Right forelimb (tissue), 1 donor: ENCODE measurements at places on chromosomes 4 and X.
A peak's percentile ranks its signal among the peaks of the same experiment; 100 is the strongest.

DNA sequence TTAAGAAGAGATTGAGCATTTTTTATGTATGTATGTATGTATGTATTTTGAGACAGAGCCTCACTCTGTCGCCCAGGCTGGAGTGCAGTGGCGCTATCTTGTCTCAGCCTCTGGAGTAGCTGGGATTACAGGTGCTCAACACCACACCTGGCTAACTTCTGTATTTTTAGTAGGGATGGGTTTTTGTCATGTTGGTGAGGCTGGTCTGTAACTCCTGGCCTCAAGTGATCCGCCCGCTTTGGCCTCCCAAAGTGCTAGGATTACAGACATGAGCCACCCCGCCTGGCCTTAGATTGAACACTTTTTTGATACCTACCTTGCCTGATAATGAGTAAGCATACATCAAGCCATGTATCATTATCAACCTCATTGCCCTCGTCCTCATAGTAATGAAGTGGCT lies 2.7 kb downstream of the N4BP2 start:
- DNase-seq, result no peak

DNA sequence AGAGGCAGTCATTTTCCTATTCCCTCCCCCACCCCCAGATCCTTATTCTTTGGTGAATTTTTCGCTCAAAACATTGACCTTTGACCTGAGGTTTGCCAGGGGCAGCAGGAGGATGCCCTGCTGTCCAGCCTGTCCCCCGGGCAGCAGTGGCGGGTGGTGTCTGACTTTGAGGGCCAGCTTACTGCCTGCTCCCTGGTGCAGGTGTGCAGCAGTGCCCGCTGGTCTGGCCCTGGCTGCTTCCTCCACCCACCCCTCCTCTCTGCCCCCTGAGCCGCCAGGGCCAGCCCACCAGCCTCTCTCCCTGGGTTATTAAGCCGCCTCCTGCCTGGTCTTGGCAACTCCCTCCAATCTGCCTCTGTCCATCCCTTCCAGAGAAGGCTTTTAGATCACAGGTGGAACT lies 40.8 kb upstream of the GRPEL1 start:
- no peak for DNase-seq

DNA sequence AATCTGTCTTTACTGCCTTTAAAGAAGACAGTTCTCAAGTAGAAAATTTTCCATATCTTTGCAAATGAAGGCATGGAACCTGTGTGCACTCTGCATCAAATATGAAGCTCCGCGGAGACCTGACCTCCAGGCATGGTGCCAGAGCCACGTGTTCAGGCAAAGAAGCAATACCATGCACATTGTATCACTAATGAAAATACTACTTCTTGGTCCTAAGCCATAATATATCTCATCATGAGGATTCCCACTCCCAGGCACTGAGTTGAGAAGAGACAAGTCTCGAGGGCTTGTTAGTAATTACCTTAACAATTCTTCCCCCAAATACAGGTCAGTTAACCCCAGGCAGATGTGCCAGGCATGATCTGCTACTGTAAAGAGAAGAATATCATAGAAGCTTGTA lies 56.7 kb downstream of the PCDH19 start:
- DNase-seq, result no peak

DNA sequence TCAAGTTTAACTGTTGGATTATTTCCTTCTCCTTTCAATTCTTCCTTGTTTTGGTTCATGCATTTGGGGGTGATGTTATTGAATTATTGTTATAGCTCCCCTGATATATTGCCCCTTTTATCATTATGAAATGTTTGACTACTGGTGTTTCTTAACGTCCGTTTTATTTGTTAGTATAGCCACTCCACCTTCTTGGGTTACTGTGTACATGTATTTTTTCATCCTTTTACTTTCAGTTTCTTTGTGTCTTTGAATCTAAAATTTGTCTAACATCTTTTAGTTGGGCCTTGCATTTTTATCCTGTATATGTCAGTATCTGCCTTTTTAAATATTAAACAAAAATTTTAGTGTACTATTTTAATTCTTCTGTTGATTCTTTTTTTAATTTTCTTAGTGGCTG lies 88.7 kb downstream of the TNIP2 start:
- no peak for DNase-seq

DNA sequence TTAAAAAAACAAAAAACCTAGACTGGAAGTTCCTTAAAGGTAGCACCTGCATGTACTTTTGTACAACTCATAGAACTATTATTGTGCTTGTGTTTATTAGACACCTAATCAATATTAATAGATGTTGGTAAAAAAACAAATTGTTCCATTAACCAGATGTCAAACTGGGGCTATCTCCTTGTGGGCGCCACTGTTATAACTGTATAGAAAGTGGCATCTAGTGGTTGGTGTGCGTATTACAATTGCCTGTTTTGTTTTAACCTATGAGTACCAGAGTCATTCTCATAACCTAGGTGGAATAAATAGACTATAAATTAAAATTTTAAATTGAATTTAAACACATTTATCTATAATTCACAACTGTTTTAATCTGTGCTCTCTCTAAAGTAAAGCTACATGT lies 97.4 kb downstream of the COL4A5 start:
- DNase-seq, result no peak

GRCh38 chrX:154595559-154596249 lies 10.8 kb downstream of the CTAG1A start:
- DNase-seq, result no peak

GRCh38 chrX:68083510-68083909 lies 349.8 kb downstream of the OPHN1 start:
- no peak for DNase-seq

DNA sequence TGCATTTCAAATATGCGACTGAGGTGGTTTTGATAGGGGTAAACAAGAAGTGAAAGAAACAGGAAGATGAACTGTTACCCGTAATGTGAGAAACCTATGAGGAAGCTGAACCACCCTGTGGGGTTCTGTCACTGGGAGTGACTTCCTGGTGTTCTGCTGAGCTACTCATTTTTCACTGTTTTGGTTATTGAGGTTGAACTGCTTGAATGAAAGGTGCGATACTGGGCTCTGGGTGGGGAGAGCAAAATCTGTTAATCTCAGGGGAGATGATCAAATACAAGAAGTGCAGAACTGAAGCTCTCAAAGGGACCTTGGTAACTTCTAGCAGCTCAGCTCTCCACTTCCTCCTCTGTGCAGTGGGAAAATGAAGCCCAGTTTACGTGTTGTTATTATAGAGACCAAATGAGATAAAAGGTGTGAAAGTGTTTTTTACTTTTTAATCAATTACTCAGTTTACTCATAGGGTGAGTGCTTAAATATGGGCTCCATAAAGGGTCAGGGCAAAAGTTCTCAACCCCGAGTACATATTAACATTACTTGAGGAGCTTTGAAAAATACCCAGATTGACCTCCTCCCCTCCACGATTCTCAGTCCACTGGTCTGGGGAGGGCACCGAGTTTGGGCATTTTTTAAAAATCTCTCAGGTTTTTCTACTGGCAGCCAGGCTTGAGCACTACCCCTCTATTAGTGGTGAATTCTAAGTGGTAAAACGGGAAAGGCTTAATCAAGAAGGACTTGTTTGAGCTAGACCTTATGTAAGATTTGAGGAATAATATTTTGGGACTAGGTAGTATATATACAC lies 66.7 kb downstream of the COQ2 start:
- DNase-seq, result no peak

DNA sequence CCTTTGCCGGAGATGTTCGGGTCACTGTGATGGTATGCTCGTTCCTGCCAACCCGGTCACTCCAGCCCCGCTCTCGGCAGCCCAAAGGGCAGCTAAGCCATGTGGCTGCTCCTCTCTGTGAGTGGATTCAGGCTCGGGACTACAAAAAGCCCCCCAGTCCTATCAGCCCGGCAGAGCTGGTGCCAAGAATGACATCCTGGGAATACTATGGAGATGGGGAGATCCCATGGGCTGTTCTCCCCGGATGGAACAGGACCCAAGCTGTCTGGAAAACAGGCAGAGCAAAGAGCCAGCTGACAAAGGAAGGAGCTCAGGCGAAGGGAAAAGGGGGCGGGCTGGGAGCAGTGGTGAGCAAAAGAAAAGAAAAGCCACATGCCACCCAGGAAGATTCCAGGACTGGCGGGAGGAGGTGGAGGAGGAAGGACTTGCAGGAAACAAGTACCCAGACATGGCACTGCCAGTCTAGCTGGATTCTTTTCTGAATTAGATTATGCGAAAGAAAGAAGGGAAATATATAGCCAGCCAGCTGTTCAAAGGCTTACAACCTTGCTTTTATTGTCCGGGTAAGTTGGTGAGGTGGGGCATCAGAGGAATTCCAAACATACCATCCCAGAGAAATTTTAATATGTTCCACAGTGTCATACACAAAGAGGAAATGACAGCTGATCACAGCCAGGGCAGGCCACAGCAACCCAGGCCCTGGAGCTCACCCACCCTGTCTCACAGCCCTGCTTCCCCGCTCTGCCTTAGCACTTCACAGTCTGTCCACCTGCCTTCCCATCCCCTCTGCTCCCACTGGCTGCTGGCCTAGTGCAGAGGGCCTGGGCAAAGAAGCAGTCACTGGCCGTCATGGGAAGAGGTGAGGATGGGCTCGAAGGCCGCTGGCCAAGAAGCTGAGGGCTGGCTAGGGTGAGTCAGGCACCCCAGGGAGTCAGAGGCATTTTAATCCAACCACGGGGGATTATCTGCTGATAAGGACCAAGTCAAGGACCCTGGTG lies 3.4 kb downstream of the NDP start:
- no peak for DNase-seq

GRCh38 chrX:276581-277201 lies 4.5 kb upstream of the PLCXD1 start:
- DNase-seq, result peak; percentile 58

- DNase-seq, result no peak
Measured at GRCh38 chr4:183729430-183730328, 70.6 kb downstream of the TRAPPC11 start.

GRCh38 chr4:109810552-109811387 lies 4.8 kb upstream of the GAR1 start:
- no peak for DNase-seq

GRCh38 chr4:134078230-134078914 lies 123.2 kb downstream of the PABPC4L start:
- DNase-seq, result no peak

- no peak for DNase-seq
Measured at GRCh38 chr4:108570993-108571569, 49.3 kb upstream of the RPL34 start.

DNA sequence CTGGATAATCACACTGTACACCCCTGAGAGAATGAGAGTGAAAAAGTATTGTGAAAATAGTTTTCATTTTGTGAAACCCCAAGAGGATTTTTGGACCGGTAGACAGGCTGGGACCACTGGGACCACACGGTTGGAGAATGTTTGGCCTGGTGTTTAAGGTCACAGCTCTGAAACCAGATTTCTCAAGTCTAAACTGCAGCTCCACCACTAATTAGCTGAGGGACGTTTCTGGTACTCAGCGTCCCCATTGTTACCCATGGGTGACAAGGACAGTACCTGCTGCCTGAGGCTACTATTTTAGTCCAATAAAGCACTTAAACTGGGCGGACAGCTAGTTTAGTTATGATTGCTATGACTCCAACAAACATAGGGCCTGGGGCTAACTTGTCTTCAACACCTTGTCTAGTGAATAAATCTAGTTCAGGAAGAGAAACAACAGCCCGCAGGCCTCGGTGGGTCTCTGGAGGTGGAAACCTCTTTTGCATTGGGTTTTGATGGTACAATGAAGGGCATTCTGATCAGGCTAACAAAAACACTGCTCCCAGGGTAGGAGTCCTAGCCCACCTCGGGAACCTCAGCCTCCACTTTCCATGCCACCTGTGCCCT lies 509 bp upstream of the USP11 start:
- DNase-seq, result no peak

- no peak for DNase-seq
Measured at GRCh38 chrX:39381422-39381821, 580.2 kb downstream of the MID1IP1 start.

GRCh38 chr4:52052475-52052780 lies 1.3 kb downstream of the SPATA18 start:
- DNase-seq, result no peak

GRCh38 chr4:181946902-181947301 lies 296.3 kb upstream of the TENM3 start:
- DNase-seq, result no peak

DNA sequence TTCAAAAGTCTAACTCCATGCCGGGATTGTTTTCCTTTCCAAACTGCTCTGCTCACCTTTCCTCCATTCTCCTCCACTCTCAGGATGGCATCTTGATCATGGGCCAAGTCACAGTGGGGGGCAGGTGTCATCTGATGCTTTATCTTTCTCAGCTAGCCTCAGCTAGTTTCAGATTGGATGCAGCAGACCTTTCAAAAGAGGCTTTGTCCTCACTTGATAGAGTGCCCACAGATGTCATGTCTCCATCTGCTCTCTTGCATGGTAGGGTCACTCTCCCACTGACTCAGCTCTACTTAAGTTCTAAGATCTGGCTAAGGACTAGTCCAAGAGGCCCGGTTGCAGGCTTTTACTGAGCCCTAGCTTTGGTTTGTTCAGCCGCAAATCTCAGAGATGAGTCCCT lies 341.8 kb upstream of the GALNT7 start:
- no peak for DNase-seq

GRCh38 chr4:78661921-78662521 lies 110.5 kb downstream of the ANXA3 start:
- no peak for DNase-seq

DNA sequence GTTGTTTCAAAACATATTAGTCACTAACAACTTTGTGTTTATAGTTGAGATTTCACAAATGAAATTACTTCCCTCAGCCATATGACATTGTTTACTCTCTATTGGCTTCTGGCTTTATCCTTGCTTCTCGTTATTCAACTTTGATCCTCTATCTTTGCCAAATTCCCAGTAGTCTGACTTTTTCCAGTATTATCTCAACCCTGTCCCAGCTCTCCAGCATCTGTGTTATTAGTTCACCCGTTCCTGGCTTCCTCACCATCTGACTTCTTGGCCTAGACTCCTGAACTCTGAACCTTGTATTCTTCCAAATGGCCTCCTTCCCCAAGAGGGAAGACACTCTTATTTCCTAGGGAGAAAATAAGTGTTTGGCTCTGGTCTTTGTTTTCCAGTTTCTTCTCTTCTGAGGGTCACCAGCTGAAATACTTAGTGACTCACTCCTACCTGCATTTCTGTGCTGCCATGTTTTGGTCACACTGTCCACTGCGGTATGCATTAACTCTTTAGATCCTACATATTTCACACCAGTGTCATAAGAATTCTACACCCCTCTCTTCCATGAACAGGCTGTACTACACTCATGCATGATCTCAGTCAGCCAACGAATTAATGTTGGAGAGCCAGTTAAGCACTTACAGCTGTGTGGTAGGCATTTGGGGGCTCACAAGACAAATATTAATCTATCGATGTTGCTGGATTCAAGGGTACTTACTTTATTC lies 17.0 kb upstream of the ARHGAP24 start:
- no peak for DNase-seq

DNA sequence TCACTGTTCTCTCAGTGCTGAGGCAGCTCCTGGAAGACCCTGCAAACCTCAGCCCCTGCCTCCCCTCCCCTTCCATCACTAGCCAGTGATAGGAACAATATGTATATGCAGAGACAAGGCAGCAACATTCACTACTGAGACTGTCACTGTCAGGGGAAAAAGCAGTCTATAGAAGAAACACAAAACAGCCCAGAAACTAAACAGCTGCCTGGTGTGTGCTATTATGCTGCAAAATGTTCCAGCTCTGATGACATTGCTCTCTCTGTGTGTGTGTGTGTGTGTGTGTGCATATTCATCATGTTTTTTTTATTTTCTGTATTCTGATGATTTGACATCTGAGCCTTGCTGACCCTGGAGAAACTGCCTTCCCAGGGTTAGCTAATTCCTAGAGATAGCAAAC lies 147.2 kb downstream of the SPATA18 start:
- DNase-seq, result peak; percentile 59

GRCh38 chrX:136450050-136450830 lies 37.5 kb upstream of the BRS3 start:
- DNase-seq, result no peak
